H9 (cell line): ENCODE measurements at places on chromosomes 11 and 22. TPM values are rescaled to one million over a fixed set of nuclear protein-coding genes. Genes with fewer than 3 reads are reported as not detected.

UBE2L3 gene
- 78.7 and 79.7 TPM in 2 replicates for total RNA-seq

TREH gene
- total RNA-seq, result not detected in 2 replicates

BIK gene
- total RNA-seq, result 6.8 and 8.3 TPM in 2 replicates

MS4A18 gene
- not detected in 2 replicates for total RNA-seq

SPI1 gene
- total RNA-seq, result not detected in 2 replicates

SCUBE1 gene
- total RNA-seq, result 1.2 and 1.4 TPM in 2 replicates

ZP1 gene
- not detected in 2 replicates for total RNA-seq

RBX1 gene
- 79.1 and 85.6 TPM in 2 replicates for total RNA-seq

DNA sequence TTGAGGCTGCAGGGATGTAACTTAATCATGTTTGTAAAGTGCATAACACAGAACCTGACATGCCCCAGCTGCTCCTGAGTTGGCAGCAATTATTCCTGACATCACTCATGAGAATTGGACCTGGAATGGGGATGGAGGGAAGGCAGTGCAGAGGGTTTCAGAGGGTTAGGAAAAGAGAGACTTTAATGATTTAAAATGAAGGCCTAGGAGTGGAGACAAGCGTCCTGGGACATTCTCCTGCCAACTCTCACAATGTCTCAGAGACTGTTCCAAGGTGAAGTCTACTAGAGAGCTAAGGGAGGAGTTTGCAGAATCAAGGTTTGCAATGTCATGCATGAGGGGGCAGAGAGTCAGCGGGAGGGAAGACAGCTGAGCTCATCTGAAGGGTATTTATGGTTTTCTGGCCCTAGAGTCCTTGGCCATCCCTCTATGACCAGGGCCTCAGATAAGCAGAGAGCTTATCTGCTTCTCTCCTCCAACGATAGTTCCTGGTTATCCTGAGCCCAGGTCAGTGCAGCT is 36.9 kb downstream of the GGTLC2 start:
- no peak for DNase-seq

DNA sequence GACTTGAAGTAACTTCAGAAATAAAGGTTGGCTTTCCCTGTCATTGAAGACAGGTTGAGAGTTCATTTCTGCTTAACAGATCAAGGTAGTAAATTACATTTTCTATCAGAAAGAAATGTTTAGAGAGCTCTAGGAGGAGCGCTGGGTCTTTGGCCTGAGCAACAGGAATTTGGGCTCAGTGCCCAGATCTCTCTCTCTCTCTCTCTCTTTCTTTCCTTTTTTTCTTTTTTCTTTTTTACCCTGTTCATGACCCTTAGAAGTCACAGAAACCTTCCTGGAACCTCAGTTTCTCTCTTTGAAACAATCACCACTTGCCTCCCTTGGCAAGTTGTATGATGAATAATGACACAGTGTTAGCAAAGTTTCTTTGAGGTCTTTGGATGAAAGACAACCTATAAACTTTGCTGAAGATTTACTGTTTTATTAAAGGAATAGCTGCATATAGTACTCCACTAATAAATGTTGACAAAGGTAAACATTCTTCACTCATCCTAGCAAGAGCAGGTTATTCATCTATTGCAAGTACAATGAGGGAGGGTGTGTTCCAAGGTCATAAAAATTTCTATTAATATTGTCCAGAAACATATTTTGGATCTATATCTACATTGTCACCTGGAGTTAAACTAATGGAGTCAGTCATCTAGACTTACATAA is 35.5 kb upstream of the RASSF10 start:
- DNase-seq, result no peak

DNA sequence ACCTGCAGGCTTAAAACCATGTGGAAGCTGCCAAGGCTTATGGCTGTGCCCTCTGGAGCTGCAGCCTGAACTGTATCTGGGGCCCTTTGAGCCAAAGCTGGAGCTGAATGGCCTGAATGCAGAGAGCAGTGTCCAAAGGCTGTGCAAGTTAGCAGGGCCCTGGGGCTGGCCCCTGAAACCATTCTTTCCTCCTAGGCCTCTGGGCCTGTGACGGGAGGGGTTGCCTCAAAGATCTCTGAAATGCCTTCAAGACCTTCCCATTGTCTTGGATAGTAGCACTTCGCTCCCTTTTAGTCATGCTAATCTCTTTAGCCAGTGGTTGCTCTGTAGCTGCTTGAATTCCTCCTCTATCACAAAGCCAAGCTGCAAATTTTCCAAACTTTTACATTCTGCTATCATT is 12.8 kb upstream of the IFTAP start:
- DNase-seq, result no peak

- no peak for DNase-seq
Measured at GRCh38 chr11:459511-460220, 9.6 kb downstream of the PTDSS2 start.

DNA sequence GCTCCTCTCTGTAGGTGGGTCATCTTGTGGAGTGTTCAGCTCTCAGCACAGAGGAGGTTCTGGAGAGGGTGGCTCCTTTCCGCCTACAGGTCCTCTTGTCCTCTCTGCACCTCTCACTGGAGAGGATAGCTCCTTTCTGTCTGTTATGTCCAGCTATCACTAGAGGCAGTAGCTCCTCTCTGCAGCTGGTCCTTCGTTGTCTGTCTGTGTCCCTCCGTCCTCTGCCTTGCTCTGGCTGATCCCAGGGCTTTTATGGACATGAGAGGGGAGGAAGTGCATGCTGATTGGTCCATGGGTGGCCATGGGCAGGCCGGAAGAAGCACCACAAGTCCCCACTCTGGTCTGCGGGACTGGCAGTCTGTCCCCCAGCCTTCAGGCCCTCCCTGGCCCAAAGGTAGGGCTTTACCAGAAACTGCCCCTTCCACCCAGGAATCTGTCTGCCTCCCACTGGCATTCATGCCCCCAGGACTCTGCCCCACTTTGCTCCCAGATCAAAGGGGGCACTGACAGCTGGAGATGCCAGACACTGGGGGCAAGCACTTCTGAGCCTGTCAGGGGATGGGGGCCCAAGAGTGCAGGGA is 38.6 kb upstream of the CALCB start:
- peak; percentile 45 for DNase-seq

DNA sequence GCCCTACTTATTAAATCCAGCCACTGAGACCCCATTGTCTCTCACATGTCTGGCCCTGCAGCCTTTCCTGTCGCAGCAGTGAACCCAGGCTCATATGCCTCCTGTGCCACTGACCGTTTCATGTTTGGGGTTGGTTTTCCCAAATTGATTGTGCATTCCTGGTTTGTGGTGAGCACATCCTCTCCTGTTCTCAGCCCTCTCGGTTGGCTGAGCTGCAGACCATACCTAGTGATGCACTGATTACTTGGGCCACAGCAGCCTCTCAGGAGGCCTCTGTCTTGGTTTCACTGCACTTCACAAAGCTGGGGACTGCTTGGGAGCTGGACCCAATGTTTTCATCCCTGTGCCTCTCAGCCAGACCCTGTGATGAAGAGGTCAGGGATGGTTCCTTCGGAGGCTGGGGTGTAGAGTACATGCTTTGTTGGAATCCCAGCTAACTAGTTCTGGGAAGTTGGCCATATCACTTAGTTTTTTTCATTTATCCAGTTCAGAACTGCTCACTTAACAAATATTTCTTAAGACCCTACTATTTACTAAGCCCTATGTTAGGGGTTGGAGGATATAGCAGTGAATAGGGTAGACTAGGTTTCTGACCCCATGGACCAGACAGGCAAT is 30.9 kb downstream of the PARVA start:
- no peak for DNase-seq

- no peak for DNase-seq
Measured at GRCh38 chr22:36590441-36591056, 61.6 kb upstream of the EIF3D start.

- DNase-seq, result peak; percentile 87
Measured at GRCh38 chr22:27670701-27671412, 130.7 kb downstream of the MN1 start.

DNA sequence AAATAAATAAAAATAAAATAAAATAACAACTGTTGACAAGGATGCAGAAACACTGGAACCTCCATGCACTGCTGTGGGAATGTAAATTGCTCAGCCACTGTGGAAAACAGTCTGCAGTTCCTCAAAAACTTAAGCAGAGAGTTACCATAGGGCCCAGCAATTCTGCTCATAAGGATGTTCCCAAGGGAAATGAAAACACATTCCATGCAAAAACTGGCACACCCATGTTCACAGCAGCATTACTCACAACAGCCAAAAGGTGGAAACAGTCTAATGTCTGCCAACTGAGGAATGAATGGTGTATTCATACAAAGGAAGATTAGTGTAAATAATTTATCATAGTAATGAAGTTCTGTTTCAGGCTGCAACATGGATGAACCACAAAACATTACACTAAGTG is 3.2 kb upstream of the KRTAP5-10 start:
- no peak for DNase-seq

DNA sequence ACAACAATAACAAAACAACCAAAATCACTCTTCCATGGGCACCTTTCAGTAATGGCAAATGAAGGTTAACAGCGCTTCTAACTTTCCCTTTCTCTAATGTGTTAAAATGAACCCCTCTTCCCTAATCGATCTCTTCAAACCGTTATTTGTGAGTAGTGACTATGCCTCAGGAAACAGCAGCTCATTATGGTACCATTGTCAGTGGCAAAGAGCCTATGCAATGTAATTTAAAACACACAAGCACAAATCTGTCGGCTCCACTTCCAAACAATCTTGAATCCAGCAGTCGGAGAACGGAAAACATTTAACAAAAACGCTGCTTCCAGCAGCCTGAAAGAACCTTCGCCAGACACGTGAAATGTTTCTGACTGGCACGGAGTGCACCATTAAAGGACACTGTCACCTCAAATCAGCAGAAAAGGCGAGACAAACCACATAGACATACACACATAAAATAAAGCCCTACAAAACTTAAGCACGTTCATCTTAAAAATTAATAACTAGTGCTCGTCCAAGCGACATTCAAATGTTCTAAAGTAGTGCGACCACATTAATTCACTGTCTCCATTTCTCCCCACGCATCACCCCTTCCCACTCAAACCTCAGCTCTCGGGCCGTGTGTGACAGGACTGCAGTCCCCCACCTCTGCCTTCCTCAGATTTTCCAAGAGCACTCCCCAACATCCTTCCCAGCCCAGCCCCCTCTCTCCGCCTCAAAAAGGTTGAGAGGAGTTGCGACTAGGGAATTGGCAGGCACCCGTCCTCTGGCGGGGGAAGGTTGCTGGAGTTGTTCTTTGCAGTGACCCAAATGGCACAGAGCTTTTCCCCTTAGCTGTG is 748 bp downstream of the RAB30 start:
- DNase-seq, result no peak

GRCh38 chr11:63462137-63462536 is 28.8 kb downstream of the PLAAT5 start:
- DNase-seq, result no peak

GRCh38 chr22:23245799-23246136 is 65.5 kb downstream of the BCR start:
- no peak for DNase-seq

DNA sequence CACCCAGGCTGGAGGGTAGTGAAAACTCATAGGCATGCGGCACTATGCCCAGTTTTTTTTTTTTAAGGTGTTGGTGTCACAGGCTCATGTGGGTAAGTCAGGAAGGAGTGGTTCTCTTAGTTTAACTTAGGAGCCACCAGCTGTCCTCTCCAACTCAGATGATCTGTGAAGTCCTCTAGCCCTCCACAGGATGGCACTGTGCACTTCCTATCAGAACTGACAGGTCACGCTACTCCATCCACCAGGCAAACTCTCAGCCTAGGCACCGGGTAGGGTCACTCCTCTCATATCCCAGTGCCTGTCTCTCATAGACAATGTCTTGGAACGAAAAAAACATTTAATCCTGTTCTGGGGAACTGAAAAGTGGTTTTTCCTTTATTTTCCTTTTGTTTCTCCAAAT is 16.5 kb downstream of the NAP1L4 start:
- DNase-seq, result peak; percentile 49

DNA sequence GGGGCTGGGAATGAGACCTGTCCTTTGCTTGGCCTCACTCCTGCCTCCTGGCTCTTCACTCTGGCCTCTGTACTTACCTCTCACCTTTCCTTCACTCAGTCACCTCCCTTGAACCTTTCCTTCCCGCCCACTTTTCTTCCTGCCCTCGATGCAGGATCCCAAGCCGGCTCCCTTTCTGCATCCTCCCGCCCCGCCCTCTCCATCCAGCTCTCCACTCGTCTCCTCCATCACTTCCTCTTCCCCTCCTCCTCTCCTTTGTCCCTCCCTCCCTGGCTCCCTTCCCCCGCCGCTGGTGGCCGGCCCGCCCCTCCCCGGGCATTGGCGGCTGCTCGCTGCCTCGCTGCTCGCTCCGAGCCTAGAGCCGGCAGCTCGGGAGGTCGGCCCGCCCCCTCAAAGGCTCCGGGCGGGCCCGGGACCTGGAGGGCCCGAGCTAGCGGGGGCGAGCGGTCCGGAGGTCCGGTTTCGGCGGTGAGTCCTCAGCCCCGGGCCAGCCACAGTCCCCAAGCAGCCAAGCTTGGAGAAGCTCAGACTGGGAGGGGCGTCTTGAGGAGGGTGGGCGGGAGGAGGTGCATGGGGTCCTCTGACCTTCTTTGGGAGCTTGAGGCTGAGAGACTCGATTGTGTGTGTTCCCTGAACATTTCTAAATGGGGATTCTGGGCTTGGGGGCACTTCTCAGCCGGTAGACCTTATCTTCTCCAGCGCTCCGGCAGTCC is 13.8 kb downstream of the PHLDB1 start:
- DNase-seq, result peak; percentile 97

DNA sequence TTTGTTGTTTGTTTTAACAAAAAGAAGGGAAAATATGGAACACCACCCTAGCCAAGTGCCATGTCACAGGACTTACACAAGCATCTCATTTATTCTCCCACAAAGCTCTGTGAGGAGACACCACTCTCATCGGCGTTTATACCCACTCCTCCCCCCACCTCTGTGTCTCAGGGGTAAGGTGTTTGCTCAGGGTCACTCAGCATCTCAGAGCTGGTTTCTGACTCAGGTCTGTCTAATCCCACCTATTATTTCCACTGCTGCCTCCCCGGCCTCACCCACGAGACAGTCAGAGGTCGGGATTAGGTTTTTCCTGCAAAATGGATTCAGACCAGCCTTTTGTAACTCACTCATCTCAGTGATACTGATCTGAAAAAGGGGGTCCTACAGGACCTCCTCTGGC is 786.0 kb downstream of the OPCML start:
- DNase-seq, result no peak

- no peak for DNase-seq
Measured at GRCh38 chr11:17560281-17561110, 13.4 kb downstream of the OTOG start.

- DNase-seq, result no peak
Measured at GRCh38 chr11:2507212-2507901, 62.5 kb downstream of the KCNQ1 start.

DNA sequence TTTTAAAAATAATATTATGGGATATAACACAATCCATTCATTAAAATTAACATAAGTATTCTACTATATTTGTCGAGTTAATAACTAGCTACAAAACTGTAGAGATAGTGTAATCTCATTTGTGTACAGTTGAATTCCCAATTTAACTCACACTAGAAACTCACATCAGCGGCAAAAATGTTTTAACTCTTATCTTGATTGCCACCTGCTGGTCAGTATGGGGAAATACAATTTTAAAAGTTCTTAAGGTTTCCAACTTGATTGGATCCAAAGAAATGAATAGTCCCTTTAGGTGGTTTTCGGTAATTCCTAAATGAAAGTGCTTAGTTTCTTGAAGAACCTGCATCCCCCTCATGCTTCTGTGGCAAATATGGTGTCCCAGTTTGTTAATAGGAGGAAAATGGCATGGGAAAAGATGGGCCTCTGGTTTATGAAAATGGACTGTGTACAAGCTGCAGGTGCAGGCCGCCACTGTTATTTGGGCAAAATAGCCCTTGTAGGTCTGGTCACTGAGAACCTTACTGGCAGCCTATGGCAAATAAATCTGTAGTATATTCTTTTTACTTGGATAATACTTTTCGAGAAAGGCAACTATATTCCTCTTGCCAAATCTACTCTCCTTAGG is 33.7 kb upstream of the SLC17A6 start:
- DNase-seq, result no peak
